Frontal cortex (tissue), 4 donors: ENCODE measurements at places on chromosomes 5 and 9. TPM values are rescaled to one million over a fixed set of nuclear protein-coding genes. Genes with fewer than 3 reads are reported as not detected.

GRCh38 chr5:64653766-64654560, 36.3 kb upstream of the SHISAL2B start:
- DNase-seq, result no peak

DNA sequence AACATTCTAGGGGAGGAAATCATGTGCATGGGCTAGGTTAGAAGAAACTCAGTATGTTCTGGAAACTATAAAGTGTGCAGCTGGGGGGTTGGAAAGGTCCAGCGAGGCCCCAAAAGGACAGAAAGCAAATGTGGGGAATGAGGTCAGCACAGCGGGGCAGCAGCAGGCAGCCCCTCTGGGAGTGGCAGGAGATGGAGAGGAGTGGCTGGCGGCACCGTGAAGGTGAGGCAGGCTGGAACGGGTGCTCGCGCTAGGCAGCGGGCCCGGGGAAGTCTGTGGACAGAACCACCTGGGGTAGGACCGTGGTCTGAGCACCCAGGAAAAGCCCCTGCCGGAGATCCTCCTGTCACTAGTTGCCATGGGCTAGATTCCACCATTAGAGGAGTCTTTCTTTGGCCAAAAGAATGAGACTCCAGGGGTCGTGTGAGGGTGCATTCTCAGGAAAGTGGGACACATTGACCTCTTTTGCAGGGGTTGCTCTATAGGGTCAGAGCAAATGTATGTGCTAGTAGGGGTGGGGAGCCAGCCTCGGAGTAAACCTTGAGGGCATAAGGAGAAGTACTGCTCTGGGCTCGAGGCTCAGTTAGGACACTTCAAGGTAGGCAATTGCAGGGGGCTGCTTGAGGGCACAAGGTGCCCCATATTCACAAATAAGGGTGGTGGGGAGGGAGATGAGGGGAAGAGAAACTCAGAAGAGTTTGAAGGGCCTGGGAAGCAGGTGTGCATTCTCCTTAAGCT, 61.2 kb downstream of the IL6ST start:
- DNase-seq, result no peak

GRCh38 chr9:93126825-93127368, 7.2 kb downstream of the NINJ1 start:
- DNase-seq, result no peak

DNA sequence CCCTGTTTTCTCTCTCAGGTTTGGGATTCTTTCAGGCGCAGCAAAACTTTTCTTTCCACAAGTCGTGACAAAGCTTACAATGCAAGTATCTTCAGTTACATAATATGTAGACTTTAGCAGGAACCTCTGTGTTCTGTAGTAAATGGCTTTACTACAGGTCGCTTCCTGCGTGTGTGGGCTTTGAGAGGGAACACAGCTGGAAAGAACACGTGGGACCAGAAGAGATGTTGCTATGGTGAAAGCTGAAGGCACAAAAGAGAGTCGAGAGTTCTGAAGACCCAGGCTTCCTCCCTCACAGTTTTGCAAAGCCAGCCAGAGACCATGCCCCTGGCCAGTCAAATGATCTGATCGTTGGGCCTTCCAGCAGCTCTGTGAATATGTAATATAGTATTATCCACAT, 4.0 kb downstream of the ANKRD55 start:
- DNase-seq, result no peak

GRCh38 chr5:163433271-163433670, 4.1 kb upstream of the CCNG1 start:
- DNase-seq, result no peak

GRCh38 chr5:175129121-175129520, 314.9 kb downstream of the DRD1 start:
- no peak for DNase-seq

- DNase-seq, result no peak
Measured at GRCh38 chr5:135846311-135846710, 11.8 kb downstream of the SLC25A48 start.

- DNase-seq, result no peak
Measured at GRCh38 chr9:86525182-86525581, 171.0 kb upstream of the TUT7 start.

GRCh38 chr9:126228781-126229444, 97.7 kb upstream of the MVB12B start:
- peak; percentile 64 for DNase-seq

DNA sequence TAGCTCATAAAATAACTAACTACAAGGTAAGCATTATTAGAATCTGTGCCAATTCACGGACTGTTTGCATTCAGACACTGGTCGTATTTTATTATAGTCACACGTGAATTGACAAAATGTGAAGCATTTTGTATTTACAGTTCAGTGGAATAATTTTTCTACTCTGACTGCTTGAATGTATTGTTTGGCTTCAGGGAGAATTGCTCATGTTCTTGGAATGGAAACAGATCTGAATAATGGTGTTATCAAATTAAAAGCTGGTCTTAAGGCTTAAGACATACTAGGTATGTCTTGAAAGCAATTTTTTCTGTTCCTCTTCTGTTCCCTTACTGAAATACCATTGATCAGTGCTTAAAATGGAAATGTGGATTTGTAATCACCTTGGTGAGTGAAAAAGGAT, 543.7 kb upstream of the TLE4 start:
- DNase-seq, result no peak

DNA sequence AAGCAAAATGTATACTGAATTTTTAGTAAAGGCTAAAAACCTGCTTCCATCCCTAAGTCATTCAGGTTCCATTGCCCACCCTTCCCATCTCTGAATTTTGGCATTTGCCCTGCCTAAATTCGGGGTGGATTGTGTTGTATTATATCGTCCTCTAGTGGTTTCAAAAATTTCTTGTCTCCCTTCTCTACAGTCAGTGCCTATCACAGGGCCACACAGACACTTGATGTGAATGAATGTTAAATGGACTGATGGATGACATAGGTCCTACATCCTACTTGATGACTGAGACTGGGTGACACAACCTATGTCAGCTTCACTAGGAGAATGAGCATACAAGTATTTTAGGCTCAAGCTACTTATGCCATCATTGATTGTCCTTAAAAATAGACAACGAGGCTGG, 45.6 kb upstream of the SLC30A5 start:
- DNase-seq, result peak; percentile 21

DNA sequence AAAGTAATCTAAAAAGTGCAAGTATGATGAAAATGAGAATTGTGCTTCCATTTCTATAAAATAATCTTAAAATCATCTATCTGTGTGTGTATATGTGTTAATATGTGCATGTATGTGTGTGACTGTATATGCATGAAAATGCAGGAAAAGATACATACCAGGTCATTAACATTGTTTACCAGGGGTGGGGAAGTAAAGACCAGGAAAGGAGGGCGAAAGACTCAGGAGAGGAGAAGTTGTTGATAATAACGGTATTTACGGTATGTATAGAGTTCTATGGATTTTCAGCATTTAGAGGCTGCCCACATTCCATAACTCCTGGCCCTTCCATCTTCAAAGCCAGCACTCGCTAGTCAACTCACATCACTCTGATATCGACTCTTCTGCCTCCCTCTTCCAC, 111.0 kb upstream of the SPDL1 start:
- DNase-seq, result no peak

DNA sequence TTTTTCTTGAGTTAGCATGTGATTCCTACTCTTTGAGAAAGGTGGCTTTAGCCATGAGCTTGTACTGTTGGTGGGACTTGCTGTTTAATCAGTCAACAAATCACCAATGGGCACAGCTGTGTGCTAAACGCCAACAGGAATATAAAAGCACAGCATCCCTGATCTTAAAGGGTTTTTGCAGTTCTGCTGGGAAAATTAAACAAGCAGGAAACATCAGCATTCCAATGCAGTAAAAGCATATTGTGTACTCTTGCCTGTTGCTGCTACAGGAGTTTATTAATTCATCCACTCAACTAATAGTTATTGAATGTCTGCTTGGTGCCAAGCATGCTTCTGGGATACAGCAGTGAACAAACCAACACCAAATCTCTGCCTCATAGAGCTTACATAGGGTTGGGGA, 27.4 kb upstream of the F2RL1 start:
- DNase-seq, result no peak

- no peak for DNase-seq
Measured at GRCh38 chr9:110087605-110088004, 120.4 kb downstream of the C9orf152 start.

GRCh38 chr5:149837680-149838269, 106.8 kb downstream of the PDE6A start:
- peak; percentile 36 for DNase-seq

SHOC1 gene
- not detected for total RNA-seq

ZNF483 gene
- total RNA-seq, result 37.1 TPM

SUSD1 gene
- 63.6 TPM for total RNA-seq

PCDHB14 gene
- 12.6 TPM for total RNA-seq

MOB3B gene
- total RNA-seq, result 2.9 TPM
